ENCODE measurements at places on chromosomes 16 and 17. TPM values are rescaled to one million over a fixed set of nuclear protein-coding genes. Genes with fewer than 3 reads are reported as not detected.

DNA sequence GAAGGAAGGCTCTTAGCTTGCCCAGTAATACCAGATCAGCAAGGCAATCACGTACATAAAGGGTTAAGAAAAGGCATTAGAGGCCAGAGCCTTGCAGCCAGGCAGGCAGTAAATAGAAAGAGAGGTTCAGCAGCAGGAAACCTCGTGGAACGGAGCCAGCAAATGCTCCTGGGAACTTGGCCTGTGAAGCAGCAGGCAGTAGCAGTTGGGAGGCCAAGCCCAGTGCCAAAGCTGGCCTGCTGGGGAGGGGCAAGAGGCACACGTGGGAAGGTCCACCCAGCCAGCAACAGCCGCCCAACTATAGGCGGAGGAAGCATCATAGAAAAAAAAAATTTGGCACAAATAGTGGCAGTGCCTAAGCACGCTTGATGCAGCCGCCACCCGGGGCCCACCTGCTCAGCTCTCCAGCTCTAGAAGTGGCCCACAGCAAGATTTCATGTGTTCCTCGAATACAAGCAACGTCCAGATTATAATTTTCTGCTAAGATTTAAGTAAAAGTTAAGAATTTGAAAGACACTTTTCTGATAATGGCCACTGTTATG lies 2339.5 kb downstream of the TP53TG3F start:
- no peak for DNase-seq

The CCL5 gene
- 0.48 TPM for total RNA-seq

DNA sequence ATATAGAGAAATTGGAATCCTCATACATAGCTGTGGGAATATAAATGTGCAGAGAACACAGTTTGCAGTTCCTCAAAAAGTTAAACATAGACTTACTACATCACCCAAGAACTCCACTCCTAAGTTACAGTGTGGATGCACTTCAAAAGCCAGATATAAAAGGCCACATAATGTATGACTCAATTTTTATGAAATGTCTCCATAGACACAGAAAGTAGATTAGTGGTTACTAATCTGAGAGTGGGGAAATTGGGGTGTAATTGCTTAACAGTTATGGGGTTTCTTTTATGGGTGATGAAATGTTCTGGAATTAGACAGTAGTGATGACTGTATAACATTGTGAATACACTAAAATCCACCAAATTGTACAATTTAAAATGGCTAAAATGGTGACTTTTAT lies 60.9 kb downstream of the CACNG1 start:
- DNase-seq: no peak

DNA sequence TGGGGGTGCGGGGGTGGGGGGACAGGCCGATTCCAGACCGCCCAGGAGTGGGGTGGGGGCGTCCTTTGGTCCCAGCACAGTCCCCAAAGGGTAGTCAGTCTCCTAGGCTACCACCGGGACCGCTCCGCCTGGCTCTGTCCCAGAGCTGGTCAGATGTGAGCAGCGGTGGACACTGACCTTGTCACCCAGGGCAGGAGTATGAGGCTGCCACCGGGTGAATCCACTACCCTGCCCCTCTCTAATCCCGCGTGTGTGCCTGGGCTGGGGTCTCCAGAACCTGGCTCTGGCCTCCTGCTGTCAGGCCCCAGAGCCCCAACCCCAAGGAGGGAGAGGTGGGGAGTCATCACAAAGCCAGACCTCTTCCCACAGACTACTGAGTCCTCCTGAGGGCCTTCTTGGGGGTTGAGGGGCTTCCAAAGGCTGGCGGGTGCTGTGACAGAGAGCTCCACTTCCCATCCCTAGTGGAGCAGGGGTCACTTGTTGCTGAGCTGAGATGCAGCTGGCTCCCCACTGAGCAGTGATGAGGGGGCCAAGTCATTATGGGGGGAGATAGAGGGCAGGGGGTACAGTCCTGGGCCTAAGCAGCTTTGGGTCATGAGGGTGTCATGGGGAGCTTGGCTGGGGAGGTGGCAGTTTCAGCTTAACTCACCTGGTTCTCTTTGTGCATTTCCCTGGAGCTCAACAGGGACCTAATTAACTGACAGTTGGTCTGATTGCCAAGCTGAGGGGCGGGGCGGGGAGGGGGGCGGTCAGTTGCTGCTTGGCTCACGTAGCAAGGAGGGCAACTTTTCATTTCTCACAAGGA lies 1.2 kb downstream of the PPP1R1B start:
- no peak for DNase-seq

The UTS2R gene
- total RNA-seq: not detected

DNA sequence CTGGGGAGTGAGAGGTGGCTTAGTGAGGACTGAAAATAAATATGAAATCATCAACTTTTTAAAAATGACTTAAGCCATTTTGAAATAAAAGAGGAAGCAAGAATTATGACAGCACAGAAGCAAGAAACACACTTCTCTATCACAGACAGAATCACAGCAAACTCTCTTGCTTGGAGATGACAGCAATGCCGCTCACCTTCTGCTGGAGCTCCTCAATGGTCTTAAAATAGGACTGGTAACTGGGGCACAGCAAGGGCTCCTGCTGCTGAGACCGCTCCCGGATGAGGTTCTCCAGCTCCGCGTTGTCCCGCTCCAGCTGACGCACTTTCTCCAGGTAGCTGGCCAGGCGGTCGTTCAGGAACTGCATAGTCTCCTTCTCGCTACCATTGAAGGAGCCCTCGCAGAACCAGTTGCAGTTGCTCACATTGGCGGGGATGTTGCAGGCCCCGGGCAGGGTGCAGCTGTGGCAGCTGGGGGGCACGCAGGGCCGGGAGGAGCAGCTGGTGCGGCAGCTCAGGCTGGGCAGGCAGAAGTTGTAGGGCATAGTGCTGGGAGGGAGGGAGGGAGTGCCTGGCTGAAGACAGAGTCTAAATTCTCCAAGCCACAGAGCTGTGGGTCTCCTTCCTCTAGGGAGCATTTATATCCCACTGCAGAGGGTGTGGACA lies at the start of gene KRT31:
TSS of gene KRT31 (minus strand) at position 613 of the 665 bp plus-strand sequence. CDS start at position 544, 69 bp downstream.
- DNase-seq: no peak

The PRSS22 gene
- total RNA-seq: 0.70 TPM

GRCh38 chr17:40485851-40486521 lies 15.4 kb downstream of the TNS4 start:
- no peak for DNase-seq

- no peak for DNase-seq
Measured at GRCh38 chr16:72987480-72987901, 60.4 kb downstream of the ZFHX3 start.

The GPR139 gene
- not detected for total RNA-seq

The TMEM238L gene
- total RNA-seq: not detected

DNA sequence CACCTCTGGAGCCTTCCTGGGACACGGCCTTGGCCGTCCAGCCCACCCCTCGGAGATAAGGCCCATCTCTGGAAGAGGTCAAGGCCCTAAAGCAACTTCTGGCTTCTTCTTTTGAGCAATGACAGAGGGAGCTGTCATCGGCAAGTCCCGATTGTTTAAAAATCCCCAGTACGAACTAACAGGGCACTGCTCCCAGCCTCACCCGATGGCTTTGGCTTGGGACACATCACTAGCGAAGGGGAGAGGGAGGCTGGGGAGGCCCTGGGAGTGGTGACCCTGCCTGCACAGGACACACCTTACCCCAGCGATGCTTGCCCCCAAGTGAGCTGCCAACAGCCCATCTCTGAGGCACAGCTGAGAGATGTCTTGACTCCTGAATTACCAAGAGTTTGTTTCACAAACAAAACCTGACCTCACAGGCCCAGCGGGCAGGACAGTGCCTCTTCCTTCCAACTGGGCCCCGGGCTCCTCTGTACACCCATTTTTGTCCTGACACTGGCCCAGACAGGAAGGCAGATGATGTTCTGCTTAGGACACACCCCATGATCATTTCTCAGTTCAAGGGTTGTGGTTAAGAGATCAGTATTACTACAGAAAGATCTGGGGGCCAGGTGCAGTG lies 4.8 kb downstream of the SYNGR2 start:
- no peak for DNase-seq

The TTYH2 gene
- total RNA-seq: 0.81 TPM

Measured in left lobe of liver (tissue), 2 donors.